CD8-positive, alpha-beta memory T cell (primary cell): ENCODE measurements at places on chromosomes 4 and X. TPM values are rescaled to one million over a fixed set of nuclear protein-coding genes. Genes with fewer than 3 reads are reported as not detected.

GRCh38 chrX:129614481-129615255 is 40.1 kb downstream of the APLN start:
- DNase-seq: no peak
- no peaks in the 10 kb centered on the region for H3K4me1 ChIP-seq
- no peaks in the 10 kb centered on the region for H3K36me3 ChIP-seq
- H3K27me3 ChIP-seq: no peaks in the 10 kb centered on the region

- H3K36me3 ChIP-seq: no peaks in the 10 kb centered on the region
- DNase-seq: no peak
- no peak overlapping the region for H3K27ac ChIP-seq
- peaks cover 4% of the 10 kb centered on the region for H3K27me3 ChIP-seq
- H3K4me3 ChIP-seq: no peak overlapping the region
These were observed 16.8 kb upstream of the NFXL1 start for GRCh38 chr4:47930971-47931804.

- H3K36me3 ChIP-seq: no peaks in the 10 kb centered on the region
- DNase-seq: no peak
- no peaks in the 10 kb centered on the region for H3K4me1 ChIP-seq
These were observed 20.2 kb downstream of the CYP2U1 start for GRCh38 chr4:107951551-107951950.

CFAP97 gene
- 50.1 TPM for total RNA-seq

- H3K27me3 ChIP-seq: no peaks in the 10 kb centered on the region
- DNase-seq: no peak
- no peaks in the 10 kb centered on the region for H3K36me3 ChIP-seq
- H3K27ac ChIP-seq: no peak overlapping the region
- H3K4me3 ChIP-seq: no peak overlapping the region
These were observed 455.1 kb downstream of the IL1RAPL1 start for GRCh38 chrX:29042341-29042740.

TREX2 gene
- 1.9 TPM for total RNA-seq

GRCh38 chr4:77154065-77154464 is 2.9 kb upstream of the CCNG2 start:
- no peaks in the 10 kb centered on the region for H3K27me3 ChIP-seq
- no peak overlapping the region for H3K4me3 ChIP-seq
- peaks cover 22% of the 10 kb centered on the region for H3K4me1 ChIP-seq
- no peaks in the 10 kb centered on the region for H3K36me3 ChIP-seq
- H3K27ac ChIP-seq: no peak overlapping the region

TEX11 gene
- not detected for total RNA-seq

TMEM156 gene
- 7.3 TPM for total RNA-seq

PDLIM3 gene
- not detected for total RNA-seq

DNA sequence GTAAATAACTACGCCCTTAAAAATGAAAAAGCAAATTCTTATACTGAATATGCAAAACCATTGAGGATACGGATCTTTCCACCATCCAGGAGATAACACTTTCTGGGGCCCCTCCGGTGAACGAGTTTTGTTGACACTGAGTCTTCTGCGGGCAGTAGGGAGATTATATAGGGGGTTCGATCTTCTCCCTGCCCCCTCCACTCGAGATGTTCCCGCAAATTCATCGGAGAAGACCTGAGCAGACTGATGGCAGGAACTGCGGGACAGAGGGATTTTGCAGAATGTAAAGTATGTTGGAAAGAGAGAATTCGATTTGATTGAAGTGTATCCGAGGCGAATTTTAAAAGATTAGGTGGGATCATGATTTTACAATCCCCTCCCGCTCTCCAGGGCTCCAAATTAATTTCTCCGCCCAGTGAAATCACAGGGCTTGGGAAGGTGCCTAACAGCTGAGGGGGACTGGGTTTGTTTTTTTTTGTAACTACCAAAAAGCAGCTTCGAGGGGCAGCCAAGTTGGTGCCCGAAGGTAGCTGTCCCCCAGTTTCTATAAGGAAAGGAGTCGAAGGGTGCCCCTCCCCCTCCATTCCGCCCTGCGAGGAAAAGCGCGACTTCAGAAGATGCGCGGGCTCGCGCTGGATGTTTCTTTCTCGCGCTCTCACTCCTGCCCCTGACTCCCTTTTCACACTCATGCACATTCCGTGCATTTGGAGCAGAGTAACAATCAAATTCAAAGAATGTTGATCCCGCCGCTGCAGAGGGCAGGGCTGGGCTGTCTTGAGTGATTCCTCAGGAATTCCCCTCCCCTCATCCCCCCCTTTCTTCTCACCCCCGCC is 1.2 kb downstream of the TMEM255A start:
- peaks cover 5% of the 10 kb centered on the region for H3K4me1 ChIP-seq
- peak; percentile 48 for DNase-seq
- no peak overlapping the region for H3K27ac ChIP-seq
- H3K36me3 ChIP-seq: no peaks in the 10 kb centered on the region
